Stimulated activated CD8-positive, alpha-beta memory T cell treated with anti-CD3 and anti-CD28 coated beads, Interleukin-7, amount 100 ng/mL, for 24 hours (primary cell): ENCODE measurements at places on chromosomes 6 and 20.
A peak's percentile ranks its signal among the peaks of the same experiment; 100 is the strongest.

DNA sequence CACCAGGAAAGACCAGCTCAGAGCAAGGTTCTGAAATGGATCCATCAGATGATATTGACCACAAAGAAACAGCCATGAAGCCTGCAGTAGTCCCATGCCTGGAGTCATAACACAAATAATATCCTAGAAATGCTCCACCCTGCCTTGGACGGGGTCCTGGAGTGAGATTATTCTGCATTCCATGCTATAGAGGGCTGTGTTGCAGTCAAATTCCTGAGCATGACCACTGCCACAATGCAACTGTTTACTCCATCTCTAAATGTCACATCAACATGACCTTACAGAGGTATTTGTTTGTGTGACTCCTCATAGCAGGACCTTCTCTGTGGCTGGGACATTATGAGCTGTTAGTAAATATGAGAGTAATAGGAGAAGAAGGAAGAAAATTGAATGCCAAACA lies 257.5 kb upstream of the TCF21 start:
- no peak for DNase-seq

GRCh38 chr6:130893277-130893676 lies 66.1 kb downstream of the SMLR1 start:
- no peak for DNase-seq

GRCh38 chr6:11542863-11543262 lies 5.3 kb downstream of the TMEM170B start:
- no peak for DNase-seq

GRCh38 chr20:62860924-62861691 lies 514 bp downstream of the TCFL5 start:
- DNase-seq: peak; percentile 10

DNA sequence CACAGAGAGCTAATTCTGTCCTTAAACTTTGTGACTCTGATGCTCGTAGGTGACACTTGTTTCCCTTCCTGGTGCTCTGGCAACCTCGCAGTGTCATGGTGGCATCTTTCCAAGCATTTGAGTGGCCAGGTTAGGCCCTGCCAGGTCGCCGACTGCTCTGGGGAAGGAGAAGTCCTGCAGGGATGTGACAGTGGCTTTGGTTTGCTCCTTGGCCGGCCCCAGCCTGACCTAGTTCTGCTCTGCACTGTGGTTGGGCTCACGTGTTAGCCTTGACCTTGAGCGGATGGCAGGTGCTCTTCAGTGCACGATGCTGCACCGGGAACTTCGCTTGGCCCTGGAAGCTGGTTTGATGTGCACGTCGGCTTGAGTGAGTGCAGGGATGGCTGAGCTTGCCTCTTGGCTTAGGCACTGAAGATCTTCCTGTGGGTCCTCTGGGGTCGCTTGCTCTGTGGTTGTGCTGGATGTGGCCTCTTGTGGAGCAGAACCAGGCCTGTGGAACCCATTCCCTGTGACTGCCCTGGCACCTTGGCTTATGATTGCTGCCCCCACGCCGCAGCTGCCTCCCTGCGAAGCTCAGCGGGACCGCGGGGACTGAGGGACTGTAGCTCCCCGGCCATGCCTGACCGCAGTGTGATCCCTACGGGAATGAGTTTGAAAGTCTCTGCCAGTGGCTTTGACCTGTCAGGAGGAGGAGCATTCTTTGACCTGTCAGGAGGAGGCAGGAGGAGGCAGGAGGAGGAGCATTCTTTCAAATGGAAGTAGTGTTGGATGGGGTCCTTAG lies 8.7 kb downstream of the OSBPL2 start:
- no peak for DNase-seq

GRCh38 chr20:32886652-32887051 lies 27.9 kb downstream of the EFCAB8 start:
- DNase-seq: no peak

GRCh38 chr6:41222045-41222444 lies 6.1 kb upstream of the TREML4 start:
- DNase-seq: no peak

DNA sequence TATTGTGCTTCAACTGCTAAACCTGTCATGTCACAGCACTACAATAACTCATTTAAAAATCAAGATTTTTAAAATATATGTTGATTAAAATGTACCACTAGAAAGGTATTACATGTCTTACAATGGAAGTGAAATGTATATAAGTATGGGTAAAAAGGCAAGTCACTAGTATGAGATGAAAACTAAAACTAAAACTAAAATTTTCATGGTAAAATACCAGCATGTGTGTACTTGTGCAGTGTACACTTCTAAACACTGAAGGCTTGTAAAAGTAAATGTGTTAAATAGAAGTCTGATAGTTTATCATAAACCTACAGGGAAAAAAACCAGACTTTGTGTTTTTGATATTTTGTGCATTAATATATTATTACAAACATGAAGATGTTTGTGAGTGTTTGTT lies 13.7 kb upstream of the TMEM244 start:
- DNase-seq: no peak

- DNase-seq: no peak
Measured at GRCh38 chr6:6539036-6539435, 49.5 kb upstream of the LY86 start.

DNA sequence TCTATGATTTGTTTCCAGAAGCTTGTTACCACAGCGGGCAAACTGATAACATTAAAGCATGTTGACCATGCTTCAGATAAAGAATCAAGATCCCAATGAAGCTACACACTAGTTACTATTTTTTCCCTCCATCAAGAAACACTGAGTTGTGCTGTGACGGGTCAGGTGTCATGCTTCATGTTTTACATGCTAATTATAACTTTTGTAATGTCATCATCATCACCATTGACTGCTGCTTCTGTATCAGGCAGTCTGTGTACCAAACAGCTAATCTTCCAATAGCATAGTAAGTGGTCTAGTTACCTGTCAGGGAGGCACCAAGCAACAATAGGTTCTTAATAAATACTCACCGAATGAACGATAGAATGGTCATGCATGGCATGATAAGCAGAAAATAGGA lies 388.1 kb downstream of the THBS2 start:
- no peak for DNase-seq

GRCh38 chr20:20835897-20836296 lies 123.5 kb upstream of the RALGAPA2 start:
- no peak for DNase-seq

- no peak for DNase-seq
Measured at GRCh38 chr6:151215999-151216398, 23.8 kb upstream of the AKAP12 start.

- DNase-seq: no peak
Measured at GRCh38 chr6:11251553-11252360, 19.3 kb upstream of the NEDD9 start.

DNA sequence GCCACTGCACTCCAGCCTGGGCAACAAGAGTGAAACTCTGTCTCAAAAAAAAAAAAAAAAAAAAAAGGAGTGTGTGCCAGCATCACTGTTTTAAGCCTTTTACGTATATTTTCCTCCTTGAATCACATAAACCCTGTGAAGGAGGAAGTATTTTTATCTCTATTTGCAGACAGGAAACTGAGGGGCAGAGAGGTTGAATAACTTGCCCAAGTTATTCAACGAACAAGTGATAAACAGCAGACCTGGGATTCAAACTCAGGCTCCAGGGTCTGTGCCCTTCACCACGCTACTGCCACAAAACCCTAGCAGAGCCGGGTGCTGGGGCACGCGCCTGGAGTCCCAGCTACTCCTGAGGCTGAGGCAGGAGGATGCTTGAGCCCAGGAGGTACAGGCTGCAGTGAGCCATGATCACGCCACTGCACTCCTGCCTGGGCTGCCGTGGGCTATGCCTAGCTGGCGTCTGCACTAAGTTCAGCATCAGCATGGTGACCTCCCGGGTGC lies 9.4 kb upstream of the AVP start:
- DNase-seq: no peak

- DNase-seq: no peak
Measured at GRCh38 chr6:50112981-50113857, 63.5 kb upstream of the DEFB112 start.

DNA sequence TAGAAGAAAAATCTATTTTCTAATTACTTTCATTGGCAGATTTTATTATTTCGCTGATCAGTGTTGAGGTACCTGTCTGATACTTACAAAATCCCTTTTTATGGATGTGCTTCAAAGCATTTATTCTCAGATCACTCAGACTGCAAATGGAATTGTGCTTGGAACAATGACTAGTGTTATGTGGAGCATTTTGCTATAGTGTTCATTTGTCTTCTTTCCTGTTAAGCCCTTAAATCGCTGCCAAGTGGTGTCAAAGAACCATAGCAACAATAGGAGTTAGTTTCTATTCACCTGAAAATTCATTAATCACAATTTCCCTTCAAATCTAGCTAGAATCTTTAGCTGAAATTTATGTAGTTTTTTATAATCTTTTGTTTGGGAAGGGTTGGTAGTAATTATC lies 29.8 kb downstream of the SMPDL3A start:
- no peak for DNase-seq

GRCh38 chr6:45997875-45998506 lies 17.7 kb downstream of the CLIC5 start:
- no peak for DNase-seq

GRCh38 chr6:111748231-111748647 lies 125.0 kb downstream of the FYN start:
- no peak for DNase-seq

DNA sequence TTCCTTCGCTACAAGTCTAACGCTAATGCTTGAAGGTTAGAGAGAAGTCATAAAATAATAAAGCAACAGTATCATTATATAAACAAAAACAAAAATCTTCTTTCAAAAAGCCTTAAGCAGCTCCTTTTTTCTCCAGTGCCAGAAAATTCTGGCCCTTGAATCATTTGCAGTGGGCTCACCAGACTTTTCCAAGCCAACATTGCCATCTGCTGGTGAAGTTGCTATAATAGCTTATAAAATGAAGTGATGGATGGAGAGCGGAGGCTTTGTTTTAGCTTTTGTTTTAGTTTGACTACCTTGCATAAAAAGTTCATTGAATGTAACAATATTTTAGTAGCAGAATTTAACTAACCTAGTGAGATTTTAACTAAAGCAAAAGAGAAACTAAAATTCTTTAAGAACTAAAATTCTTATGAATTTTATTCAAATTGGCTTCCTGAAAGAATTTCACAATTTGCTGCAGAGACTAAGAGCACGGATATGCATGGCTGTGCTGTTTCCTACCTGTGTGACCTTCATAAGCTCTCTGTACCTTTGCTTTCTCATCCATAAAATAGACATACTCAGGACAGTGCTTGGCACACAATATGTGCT lies 44.8 kb upstream of the SLC2A12 start:
- peak; percentile 18 for DNase-seq

GRCh38 chr6:74128536-74128935 lies 432.5 kb downstream of the CD109 start:
- DNase-seq: no peak
